Kidney (tissue), 22 donors: ENCODE measurements at places on chromosomes 7 and 10. TPM values are rescaled to one million over a fixed set of nuclear protein-coding genes. Genes with fewer than 3 reads are reported as not detected.

The ADCY1 gene
- 3.7 TPM for total RNA-seq

DNA sequence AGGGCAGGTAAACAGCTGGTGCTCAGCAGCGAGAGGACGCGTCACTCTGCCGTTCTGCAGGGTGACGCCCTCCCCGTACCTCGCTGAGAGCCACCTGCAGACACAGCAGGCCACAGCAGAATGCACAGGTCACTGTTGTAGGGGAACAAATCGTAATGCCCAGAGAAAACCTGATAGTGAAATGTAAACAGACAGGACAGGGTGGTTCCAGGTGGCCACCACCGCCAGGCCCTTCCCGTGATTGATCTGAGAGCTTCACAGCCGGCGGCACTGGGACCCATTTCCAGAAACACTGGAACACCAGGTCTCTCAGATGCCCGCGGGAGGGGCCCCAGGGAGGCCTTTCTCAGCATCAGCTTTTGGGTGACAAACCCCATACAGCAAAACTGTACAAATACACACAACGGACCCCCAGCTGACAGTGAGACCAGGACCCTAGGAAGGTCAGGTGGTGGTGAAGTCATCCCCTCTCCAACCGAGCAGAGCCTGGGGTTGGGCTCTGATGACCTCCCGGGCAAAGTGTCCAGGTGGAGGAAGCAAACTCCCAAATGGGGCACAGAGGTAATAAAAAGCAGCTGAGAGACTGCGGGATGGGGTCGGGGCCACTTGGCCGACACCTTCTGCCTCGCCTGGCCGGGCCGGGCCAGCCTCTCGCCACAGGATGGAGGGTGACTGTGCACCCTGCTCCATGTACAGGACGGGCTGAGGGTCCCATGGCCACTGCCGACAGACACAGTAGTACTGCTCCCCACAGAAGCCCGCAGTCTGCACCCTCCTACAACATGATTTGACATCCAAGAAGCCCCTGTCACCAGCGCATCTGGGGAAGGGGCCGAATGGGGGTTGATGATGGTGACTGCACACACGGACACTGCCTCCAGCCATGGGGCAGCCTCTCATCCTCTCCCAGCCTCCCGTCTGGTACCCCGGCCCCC is 4.6 kb downstream of the BHLHA15 start:
- no peak for DNase-seq

GRCh38 chr7:27547401-27547800 is 115.3 kb downstream of the HIBADH start:
- no peak for DNase-seq

- peak; percentile 82 for DNase-seq
Observed at GRCh38 chr10:76035206-76036110, 604.0 kb downstream of the LRMDA start.

GRCh38 chr7:55081472-55082227 is 62.8 kb downstream of the EGFR start:
- DNase-seq: no peak

DNA sequence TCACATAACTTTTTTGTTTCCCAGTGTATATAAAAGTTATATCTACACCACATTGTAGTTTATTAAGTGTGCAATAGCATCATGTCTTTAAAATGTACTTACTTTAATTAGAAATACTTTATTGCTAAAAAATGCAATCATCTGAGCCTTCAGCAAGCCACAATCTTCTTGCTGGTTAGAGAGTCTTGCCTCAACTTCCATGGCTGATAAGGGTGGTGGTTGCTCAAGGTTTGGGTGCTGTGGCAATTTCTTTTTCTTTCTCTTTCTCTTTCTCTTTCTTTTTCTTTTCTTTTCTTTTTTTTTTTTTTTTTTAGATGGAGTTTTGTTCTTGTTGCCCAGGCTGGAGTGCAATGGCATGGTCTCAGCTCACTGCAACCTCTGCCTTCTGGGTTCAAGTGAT is 360.0 kb downstream of the MAGI2 start:
- no peak for DNase-seq

- no peak for DNase-seq
Observed at GRCh38 chr7:40747856-40748255, 613.1 kb downstream of the SUGCT start.

DNA sequence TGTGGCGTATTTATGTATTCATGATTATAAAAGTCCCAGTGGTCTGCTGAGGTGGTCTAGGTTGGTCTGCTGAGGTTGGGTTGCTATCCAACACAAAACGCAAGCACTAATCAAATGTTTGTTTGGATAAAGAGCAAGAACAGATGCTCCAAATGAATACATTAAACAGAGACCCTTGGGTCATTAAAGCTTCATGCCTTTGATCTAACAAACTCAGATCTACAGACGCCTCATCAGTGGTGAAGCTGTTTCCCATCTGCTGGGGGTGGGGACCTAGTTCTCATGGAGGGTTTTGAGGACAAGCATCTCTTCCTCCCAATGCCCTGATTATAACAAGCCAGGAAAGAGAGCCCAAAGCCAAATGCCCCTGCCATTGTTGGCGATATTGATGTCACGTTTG is 786.7 kb downstream of the NRG3 start:
- no peak for DNase-seq

DNA sequence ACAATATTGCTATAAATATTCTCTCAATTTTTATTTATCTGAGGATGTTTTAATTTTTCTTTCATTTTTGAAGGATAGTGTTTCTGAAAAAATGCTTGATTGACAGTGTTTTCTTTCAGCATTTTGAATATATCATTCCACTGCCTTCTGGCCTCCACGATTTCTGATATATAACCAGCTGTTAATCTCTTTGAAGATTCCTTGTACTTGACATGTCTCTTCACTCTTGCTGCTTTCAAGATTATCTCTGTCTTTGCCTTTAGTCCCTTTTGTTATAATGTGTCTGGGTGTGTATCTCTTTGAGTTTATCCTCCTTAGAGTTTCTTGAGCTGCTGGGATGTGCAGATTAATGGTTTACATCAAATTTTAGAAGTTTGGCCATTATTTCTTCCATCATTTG is 22.8 kb upstream of the DNAJC1 start:
- DNase-seq: no peak

GRCh38 chr10:78047314-78047891 is 13.7 kb downstream of the RPS24 start:
- DNase-seq: peak; percentile 89

The GIMAP4 gene
- 61.4 TPM for total RNA-seq

The SUV39H2 gene
- 5.1 TPM for total RNA-seq

DNA sequence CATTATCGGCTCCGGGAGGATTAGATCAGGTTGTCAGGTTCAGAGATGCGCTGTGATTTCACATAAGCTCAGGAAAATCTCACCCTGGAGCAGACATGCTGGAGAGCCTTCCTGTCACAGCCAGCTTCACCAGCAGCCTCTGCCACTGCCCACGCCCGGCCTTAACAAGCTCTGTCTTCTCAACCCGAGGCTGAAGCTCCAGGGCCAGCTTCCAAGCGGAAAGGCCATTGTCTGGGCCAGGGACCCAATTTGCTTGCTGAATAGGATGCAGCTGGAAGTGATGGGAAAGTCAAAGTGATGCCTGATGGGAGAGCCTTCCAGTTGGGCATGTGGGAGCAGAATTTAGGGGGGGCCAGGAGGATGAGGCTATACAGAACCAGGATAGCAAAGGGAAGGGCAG is 36.3 kb downstream of the C10orf105 start:
- no peak for DNase-seq

- no peak for DNase-seq
Observed at GRCh38 chr7:88184848-88185304, 35.0 kb downstream of the SRI start.

The OGDHL gene
- total RNA-seq: 82.8 TPM

The PDZD7 gene
- 1.6 TPM for total RNA-seq

The MMP21 gene
- total RNA-seq: 0.13 TPM

DNA sequence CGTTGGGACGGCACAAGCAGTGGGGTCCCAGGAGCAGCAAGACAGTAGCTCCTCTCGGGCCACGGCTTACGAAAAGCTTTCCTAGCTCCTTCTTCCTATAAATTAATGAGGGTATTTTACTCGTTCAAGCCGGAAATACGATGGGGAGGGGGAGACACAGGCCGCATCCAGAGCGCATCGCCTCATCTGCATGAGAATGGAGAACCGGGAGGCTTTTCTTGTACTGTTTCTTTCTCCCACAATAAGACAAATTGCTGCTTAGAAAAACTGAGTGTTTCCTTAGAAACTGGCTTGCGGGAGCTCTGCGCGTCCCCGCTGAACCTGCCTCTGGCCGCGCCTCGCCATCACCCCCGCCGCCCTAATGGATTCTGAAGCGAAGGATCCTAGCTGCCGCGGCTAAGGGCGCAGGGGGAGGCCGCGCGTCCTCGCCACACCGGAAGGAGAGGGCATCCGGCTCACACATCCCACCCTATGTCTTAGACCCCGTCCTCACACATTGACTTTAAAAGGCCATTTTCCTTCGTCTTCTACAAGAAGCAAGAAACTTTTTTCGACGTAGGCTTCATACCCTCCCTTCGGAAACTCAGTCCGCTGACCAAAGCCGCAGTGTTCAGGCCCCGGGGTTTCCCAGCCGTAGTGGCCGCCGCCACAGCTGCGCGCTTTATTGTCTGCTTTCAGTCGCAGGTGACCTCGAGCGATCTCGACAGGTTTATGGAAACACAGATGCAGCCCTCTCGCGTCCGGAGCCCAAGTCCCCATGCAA is 8.8 kb downstream of the NXPH1 start:
- DNase-seq: no peak

- DNase-seq: no peak
Observed at GRCh38 chr7:6284461-6285360, 12.3 kb upstream of the CYTH3 start.

The RGR gene
- not detected for total RNA-seq

GRCh38 chr10:130958981-130959751 is 352.4 kb downstream of the TCERG1L start:
- no peak for DNase-seq

DNA sequence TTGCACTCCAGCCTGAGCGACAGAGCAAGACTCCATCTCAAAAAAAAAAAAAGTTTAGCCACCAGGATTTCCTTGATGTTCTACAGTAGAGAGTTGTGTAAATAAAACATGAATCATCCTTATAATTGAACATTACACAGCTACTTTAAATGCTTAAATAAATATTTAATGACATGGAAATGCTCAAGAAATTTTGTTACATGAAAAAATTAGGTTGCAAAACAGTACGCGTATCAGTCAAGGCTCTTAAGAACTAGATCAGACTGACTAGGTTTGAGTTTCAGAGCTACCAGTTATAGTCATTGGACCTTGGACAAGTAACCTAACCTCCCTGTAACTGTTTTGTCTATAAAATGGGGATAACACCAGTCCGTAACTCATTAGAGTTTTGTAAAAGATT is 38.7 kb upstream of the GSAP start:
- no peak for DNase-seq

DNA sequence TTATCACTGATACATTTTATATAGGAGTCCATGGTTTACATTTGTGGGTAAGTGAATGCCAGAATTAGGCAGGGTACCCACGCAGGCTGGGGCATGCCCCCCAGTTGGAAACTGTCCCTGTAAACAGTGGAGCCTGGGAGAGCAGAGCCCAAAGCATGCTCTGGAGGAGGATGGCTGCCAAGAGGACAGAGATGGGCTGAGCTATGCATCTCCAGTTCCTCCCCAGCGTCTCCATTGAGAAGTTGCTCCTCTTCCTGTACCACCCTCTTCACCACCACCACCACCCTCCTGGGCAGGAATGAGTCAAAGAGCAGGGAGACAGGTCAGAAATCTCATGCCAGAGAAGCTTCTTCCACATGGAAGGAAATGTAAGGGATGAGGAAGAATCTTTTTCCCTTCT is 67.7 kb upstream of the KMT2E start:
- DNase-seq: no peak

The FGFBP3 gene
- 2.7 TPM for total RNA-seq

The PHKG1 gene
- 0.91 TPM for total RNA-seq

- no peak for DNase-seq
Observed at GRCh38 chr7:1858435-1859265, 188.6 kb downstream of the ELFN1 start.
